ENCODE measurements at places on chromosomes 5 and 9.
A peak's percentile ranks its signal among the peaks of the same experiment; 100 is the strongest.

- no peak for DNase-seq
These were observed 87.5 kb upstream of the RANBP3L start for GRCh38 chr5:36389245-36389644.

DNA sequence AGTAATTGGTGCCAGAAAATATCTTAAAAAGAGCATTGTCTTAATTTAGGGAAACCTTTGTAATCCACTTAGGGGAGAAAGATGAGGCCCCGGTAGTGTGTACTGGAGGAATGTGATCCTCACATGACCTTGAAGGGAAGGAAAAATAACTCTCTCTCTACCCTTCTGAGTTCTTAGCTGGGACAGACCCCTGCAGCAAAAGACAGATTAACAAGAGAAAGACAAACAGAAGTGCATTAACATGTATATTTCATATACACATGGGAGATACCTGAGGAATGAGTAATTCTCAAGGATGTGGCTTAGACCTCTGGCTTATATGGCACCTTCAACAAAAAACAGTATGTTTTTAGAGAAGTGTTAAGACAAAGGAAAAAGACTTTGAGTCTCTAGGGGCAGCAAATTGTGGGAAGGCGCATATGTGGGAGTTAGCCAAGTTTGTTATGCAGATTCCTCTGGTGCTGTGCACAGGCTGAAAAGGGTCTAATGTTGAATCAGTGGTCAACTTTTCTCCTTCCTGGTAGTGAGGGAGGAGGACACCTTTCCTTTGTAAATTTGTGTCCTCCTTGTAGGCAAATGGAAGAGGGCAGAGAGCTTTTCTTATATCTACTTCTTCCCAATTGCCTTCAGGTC, 138.8 kb downstream of the LRRC70 start:
- no peak for DNase-seq

- DNase-seq: no peak
These were observed 47.1 kb upstream of the NFIB start for GRCh38 chr9:14361074-14361473.

- no peak for DNase-seq
These were observed 29.3 kb upstream of the UHRF2 start for GRCh38 chr9:6383551-6384225.

- no peak for DNase-seq
These were observed 1.0 kb upstream of the F2R start for GRCh38 chr5:76714751-76715485.

- no peak for DNase-seq
These were observed 104.1 kb downstream of the TLE1 start for GRCh38 chr9:81585191-81585763.

- no peak for DNase-seq
These were observed 30.6 kb downstream of the HMCN2 start for GRCh38 chr9:130295945-130296782.

GRCh38 chr9:99166149-99166548, 55.6 kb downstream of the ALG2 start:
- no peak for DNase-seq

GRCh38 chr9:32395510-32396216, 11.2 kb downstream of the ACO1 start:
- DNase-seq: no peak

DNA sequence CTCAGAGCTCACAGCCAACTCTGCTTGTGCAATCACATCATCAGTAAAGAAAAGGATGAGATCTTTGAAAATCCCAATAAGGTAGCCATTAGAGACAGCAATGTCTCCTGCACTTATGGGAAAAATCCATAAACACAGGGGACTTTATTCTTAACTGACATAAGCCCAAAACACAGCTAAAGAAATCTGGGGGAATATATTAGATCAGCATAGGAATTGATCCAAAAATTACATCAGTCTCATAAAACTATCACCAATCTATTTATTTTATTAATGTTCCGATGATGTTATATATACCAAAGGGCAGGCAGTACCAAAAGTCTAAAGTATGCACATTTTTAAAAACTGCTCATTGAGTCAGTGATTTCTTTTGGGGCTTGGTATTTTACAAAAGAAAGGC, 6.9 kb downstream of the MRPS27 start:
- DNase-seq: no peak

DNA sequence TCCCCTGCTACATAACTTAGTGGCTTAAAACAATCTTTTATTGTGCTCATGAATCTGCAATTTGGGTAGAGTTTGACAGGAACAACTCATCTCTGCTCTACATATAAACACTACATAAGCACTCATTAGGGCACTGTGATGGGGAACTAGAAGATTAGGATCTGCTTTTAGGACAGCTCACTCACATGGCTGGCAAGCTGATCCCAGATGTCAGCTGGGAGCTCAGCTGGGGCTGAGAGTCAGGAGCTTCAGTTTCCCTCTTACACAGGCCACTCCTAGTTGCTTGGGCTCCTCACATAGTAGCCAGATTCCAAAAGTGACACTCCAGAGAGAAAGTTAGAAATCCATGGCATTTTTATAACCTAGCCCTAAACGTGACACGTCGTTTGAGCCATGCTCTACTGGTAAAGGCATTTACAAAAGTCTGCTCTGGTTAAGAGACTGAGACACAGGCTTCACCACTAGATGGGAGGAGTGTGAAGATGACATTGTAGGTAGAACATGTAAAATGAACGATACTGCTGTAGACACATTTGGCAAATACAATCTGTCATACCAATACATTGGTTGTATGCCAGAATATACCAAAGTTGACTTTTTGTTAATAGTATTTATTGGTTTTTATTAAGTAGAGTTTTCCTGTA, 23.6 kb downstream of the SCAI start:
- DNase-seq: no peak

DNA sequence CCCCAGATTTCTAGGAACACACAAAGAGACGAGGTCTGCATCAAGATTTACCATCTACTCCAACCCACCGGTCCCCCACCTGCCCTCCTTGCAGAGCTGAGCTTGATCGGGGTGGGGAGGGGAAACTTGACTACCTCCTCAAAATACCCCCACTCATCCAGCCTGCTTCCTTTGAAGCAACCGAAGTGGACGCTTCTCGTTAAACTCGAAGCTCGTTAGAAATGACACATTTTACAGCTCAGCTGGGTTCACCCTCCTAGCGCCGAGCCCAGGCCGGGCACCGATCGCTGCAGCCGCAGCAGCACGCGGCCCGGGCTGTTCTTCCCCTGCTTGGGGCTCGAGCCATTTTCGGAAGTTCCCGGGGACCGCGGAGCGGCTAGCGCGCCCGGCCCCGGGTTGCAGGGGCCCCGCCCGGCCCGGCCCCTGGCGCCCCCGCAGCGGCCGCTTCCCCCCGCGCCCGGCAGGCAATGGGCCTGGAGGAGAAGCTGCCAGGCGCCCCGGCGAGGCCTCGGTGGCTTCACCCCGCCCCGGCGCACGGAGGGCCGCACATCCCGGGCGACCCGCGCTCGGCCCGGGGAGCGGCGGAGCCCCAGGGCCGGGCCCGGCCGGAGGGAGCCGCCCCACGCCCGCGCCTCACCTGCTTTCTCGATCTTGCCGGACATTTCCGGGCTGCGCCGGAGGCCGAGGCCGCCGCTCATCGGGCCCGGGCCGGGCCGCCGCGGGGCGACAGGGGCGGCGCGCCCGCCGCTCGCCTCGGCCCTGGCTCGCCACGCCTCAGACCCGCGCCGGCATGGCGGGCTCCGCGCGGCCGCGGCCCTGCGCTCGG, 530 bp downstream of the RAPGEF1 start:
- DNase-seq: peak; percentile 34

DNA sequence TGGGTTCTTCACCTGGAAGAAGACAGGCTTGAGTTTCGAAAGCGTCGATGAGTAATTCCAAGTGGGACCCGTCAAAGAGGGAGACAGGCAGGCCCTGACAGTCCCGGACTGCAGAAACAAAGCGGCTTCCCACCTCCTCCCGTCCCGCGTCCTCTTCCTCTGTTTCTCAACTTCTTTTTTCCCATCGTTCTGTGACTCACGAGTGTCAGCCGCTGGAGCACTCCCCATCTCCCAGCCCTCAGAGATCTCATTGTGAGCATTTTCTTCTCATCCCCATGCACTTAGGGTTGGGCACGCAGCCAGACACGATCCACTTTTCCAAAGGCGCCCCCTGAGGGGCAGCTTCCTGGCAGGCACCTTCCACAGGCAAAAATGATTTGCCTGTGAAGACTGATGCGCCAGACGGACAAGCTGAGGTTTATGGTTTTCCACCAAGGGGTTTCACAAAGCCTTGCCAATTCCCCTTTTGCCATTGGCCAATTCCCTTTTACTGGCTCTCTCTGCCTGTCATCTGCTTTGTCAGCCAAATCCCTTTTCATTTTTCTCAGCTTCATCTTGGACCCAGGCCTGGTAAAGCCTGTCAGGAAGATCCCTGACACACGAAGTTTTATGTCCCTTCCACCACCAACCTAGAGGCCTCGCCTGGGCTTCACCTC, 86.5 kb upstream of the ANKRD55 start:
- DNase-seq: no peak

GRCh38 chr5:169636477-169637084, 494 bp upstream of the DOCK2 start:
- no peak for DNase-seq

- no peak for DNase-seq
These were observed 13.7 kb downstream of the TUT7 start for GRCh38 chr9:86340356-86341006.

DNA sequence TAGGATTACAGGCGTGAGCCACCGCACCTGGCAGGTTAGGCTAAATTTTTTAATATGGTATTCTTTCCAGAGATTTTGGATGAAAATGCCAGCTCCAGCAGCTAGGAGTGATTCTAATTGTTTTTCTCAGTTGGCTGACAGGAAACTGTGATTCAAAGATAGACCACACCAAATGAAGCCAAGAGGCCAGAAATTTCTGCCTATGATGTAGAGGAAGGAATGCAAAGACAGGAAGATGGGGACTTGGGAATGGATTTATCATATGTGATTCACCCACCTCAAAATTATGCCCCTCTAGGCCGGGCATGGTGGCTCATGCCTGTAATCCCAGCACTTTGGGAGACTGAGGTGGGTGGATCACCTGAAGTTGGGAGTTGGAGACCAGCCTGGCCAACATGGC, 53.3 kb downstream of the UGCG start:
- no peak for DNase-seq

GRCh38 chr5:171424726-171425125, 5.3 kb downstream of the FGF18 start:
- no peak for DNase-seq

DNA sequence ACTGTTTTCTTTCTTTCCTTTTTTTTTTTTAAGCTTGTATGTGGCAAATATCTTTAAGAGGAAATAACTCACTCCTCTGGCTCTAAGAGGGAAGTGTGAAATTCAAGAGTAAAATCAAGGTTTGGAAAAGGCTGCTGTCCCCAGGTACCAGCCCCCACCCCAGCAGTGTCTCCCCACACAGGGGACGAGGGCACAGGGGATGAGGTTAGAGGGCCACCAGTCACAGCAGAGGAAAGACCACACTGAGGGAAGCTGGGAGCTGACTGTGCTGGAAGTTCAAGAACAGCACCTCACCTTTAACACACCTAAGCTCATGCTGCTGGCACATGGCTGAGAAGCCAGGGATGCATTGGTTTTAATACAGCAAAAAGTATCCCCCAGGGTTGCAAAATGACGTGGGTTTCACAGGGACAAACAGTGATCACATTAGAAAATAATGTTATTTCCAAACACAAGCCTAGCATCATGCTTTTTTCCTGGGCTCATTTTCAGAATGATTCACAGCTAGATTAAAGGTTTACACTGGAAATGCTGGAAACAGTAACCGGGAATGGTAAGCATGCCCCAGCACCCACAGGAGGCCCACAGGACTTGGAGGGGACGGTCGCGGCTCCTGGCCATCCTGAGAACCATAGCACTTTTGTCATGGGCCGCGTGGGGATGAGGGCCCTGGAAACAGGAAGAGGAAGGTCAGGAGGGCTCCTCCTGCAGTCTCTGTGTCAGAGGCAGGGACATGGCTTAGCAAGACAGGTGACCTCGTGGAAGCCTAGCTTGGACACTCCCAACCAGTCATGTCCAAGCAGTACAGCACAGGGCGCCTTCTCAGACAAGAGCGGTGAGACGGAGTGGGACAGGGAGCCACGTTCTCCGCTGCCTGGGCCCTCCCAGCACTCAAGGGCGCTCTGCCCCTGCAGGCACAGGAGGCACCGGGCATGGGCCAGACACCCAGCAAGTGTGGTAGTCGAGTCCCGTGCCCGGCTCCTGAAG, 6.9 kb downstream of the LPCAT1 start:
- no peak for DNase-seq

- no peak for DNase-seq
These were observed 19.8 kb upstream of the NUDT12 start for GRCh38 chr5:103582364-103582763.

DNA sequence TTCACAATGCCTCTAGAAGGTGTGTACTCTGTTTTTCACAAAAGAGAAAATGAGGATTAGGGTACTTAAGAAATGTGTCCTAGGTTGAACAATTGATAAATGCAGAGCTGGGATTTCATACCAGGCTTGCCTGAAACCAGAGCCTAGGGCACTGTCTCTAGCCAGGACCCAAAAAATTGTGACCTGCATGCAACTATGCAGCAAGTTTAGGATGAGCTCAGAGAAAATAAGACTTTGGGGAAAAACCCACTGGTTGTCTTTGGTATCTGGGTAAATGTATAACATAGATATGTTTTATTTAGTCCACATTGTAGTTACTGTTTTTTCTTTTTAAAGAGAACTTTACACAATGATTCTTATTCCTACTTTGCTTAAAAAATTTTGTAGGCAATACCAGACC, 177.1 kb upstream of the SEMA6A start:
- DNase-seq: no peak

- no peak for DNase-seq
These were observed 594.5 kb upstream of the ARRDC3 start for GRCh38 chr5:91977579-91977978.
